ENCODE measurements at places on chromosomes 7 and 10.
A peak's percentile ranks its signal among the peaks of the same experiment; 100 is the strongest.

DNA sequence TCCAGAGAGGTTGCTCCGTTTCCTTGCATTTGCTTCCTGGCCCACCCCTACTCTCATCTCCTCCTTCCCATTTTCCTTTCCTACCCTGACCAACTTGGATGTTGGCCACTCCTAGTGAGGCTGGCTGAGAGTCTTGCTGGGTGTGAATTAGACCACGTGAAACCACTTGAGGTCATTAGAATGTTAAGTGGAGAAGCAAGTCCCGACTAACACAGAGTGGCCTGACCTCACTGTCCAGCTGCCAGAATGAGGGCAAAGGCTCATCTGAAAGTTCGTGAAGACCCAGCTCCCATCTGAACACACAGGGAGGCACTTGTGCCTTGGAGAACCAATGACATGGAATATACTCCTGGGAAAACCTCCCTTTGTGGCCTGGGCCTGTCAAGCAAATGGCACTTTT lies 80.8 kb downstream of the WDR11 start:
- no peak for DNase-seq

- no peak for DNase-seq
Measured at GRCh38 chr10:94268652-94269051, 94.1 kb downstream of the NOC3L start.

- no peak for DNase-seq
Measured at GRCh38 chr10:126087153-126087680, 190.9 kb downstream of the FANK1 start.

GRCh38 chr7:25295387-25295786 lies 67.1 kb upstream of the NPVF start:
- DNase-seq, result no peak

DNA sequence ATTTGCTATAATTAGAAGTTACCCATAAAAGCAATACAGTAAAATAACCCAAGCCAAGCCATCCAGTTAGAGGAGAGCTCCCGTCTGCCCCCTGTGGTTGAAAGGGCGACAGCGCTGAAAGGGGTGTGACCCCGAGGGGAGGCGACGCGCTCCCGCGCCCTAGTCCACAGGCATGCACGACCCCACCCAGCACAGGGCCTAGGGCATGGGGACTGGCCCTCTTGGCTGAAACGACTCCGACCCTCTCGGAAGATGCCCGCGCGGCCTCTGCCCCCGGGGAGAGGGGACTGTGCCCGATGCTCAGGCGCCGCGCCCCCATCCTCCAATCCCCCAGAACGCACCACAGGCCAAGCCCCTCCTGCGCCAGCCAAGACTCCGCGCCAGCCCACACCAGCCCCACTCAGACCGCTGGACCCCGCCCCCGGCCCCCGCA lies 64.0 kb downstream of the CSGALNACT2 start:
- peak; percentile 61 for DNase-seq

GRCh38 chr10:1130226-1130625 lies 74.0 kb downstream of the WDR37 start:
- DNase-seq, result no peak

- DNase-seq, result no peak
Measured at GRCh38 chr7:129187681-129188371, 607 bp upstream of the SMO start.

- DNase-seq, result no peak
Measured at GRCh38 chr7:46945328-46945727, 636.6 kb downstream of the TNS3 start.

DNA sequence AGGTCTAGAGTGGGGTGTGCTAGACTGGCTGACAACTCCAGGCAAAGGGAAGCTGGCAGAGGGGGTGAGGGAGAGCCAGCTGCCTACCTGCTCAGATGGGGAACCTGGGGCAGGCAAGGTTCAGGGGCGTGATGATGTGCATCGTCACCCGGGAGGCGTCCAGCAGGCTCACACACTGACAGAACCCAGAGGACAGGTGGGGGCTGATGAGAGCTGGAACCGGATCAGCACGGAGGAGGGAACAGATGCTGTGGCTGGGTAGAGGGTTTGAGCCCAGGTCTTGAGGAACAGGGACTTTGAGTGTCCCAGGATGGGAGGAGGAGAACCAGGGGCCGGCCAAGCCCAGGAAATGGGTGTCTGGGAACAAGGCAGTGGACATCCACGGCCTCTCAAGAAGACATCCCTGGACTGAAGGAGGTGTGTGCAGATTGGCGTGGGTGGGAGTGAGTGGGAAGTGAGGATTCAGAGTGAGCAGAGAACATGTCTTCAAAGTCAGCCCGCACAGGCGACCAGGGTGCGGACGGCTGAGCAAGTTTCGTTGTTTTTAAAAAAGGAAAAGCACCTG lies 3.9 kb downstream of the RASGEF1A start:
- DNase-seq, result no peak

DNA sequence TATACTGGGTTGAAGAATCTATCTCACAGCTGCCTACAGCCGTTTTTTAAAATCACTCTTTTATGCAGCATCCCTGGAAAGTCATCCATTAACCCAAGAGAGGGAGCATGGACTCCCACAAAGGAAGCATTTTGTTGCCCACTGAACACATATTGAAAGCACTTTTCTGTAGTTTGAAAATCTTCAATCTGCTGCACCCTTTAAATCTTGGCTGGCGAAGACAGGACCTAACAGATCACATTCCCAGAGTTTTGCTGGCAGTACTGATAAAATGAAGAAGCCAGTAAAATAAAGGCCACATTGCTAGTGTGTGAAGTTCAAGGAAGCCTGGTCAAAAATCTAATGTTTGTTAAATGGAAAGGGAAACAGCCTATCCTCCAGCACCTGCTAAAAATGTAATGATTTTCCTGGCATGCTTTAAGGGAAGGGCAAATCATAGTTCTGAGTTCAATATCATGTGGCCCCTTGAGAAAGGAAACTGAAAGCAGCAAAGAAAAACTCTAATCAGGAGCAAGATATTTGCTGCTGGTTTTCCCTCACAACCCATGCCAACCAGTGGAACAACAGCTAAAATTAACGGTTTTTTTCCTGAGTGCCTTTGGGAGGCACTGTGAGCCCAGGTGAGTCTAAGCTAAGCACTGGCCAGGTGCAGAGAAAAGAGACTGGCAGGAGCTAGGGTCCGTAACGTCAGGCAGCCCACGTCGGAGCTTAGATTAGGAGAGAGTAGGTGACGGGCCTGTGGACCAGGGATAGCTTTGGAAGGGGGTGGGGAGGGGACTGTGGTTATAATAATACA lies 97.9 kb upstream of the PALS2 start:
- DNase-seq, result no peak

- DNase-seq, result no peak
Measured at GRCh38 chr7:126026421-126027088, 1096.9 kb upstream of the POT1 start.

DNA sequence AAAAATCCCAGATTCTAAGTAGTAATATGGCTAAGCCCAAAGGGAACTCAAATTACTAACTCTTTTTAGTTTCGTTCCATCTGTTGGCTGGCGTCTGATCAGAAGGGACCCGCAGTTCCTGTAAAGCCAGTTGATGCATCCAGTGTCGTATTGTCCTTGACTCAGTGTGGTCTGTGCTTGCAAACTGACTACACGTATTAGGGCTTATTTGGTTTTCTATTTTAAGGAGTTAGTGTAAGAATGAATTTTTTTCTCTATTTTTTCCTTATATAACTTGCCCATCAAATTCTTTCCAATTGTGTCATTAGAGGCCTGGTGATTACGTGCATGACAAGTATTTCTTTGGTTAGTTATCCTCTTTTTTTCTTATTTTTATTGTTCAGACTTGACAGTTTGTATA lies 9.7 kb downstream of the ABCA13 start:
- no peak for DNase-seq

DNA sequence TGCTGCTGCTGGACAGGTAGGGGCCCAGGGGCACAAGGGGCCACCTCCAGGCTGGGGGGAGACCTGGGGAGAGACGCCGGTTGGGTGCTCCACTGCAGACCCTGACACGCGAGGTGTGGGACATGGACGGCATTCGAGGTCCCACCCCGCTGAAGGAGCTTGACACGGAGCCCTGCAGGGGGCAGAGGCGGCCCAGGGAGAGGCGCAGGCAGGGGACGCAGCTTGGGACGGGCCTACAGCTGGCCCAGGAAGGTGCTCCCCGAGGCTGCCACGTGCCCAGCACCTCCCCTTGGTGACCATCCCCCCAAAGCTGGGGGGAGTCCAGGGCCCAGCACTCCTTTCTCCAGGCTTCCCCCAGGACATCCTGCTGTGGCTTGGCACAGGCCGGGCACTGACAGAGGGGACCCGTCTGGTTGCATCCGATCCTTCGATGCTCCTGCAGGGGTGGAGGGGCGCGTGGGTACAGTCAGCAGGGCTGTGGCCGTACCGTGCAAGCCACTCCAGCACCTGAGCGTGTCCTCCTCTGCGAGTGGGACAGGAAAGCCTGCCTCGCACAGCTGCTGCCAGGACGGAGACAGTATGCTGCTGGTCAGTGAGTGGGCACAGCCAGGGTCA lies 174.4 kb downstream of the ELFN1 start:
- no peak for DNase-seq

- no peak for DNase-seq
Measured at GRCh38 chr7:149734791-149735075, 38.7 kb downstream of the ZNF467 start.

DNA sequence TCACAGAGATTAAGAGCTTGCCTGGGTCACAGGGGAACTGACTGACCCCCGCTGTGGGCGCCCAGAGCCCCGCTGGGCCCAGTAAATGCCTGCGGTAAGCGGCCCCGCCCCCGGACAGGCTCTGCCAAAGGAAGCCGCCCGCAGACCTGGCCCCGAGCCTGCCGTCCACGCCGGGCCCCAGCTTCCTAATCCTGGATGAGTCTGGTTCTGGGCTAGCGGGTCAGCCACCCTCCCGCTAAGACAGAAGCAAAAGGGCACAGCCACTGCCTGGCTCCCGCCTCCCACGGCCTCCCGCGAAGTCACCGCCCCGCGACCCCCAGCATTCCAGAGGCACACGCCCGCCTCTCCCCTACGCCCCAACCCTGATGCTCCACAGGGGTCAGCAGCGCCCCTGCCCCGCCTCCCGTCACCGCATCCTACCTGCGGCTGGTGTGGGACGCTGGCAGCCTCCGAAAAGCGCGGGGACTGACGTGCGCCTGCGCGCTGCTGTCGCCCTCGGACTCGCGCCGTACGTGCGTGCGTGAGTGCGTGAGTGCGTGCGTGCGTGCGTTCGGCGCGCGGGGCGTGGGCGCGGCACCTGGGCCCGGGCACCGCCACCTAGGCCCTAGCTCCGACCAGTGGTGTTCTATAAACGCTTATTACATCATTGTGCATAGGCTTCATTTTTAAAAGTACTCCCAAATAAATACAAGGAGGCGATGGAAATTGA lies at the start of gene FIGNL1:
TSS of gene FIGNL1 (minus strand) at position 470 of the 709 bp plus-strand sequence. CDS start 3,063 bp downstream, outside the sequence.
- peak; percentile 82 for DNase-seq

DNA sequence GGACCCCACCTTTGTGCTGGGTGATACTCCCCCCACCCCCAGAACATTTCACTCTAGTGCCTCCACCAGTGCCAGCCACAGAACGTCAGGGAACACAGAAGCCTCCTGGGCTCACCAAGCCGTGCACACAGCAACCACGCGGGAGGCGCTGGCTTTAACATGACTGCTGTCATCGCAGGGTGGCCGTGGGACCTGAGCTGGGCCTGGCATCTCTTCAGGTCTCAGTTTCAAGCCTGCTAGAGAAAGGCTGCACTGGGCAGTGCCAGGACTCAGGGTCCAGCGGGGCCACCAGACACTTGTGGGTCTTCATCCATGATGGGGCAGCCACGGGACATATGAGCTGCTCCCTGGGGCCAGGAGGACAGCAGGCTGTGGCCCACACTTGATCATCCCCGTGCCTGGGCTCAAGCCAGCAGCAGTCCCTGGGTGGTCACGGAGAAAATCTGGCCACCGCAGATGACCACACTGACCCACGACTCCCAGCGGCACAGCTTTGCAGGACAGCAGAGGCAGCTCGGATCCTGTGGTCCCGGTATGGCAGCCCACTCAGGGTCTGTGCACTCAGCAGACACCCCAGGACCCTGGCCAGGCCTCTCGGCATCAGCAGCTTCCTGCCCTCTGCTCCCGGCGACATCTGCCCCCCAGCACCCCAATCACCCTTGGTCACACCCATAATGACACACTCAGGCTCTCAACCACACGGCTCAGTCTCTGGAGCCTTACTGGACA lies 44.2 kb downstream of the CAMK2B start:
- no peak for DNase-seq

DNA sequence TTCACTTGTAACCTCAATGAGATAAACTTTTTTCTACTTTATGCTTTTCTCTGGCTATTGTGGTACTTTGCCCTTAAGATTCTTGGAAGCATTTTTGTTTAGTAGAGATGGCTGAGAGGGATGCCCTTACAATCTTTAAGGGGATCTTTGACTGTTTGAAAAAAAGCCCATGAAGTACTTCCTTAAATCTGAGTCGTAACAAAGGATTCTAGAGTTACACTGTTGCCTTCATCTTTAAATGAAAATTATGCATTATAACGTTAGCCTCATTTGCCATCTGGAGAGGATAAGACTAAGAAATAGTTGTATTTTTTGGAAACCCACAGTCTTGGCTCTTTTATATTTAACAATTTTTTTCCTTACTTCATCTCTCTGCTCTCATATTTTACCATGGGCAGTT lies 37.8 kb upstream of the FZD1 start:
- DNase-seq, result no peak

DNA sequence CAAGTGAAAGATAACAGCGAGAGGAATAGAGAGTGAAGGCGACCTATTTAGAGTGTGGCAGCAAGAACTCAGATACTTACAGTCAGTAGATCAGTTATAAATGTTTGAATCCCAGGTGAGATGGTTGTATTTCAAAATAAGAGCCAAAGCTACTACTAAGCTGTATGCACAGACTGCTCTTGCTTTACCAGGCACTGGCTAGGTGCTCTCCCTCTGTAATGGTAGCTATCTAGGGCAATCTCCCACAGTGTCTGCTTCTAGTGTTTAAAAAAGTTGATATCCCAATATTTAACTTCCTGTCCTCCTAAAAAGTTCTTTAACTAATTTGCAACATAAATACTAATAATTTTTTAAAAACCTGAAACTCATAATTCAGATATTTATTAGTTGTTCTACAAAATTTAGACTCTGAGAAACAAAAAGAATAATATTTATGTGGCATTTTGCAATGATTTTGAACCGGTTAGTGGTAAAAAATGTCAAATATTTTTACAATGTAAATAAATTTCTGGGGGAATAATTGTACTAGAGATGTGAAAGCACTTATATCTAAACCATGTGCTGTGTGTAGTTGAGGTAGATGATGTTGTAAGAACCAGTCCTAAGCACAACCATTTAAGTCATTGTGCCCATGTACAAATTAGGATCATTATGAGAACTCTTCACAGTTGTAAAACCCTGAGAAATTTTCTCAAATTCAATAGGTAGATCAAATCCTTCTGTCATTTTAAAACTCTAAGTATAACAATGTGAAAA lies 349.3 kb upstream of the SEMA3D start:
- no peak for DNase-seq

GRCh38 chr7:38385682-38386081 lies 112.2 kb upstream of the TARP start:
- DNase-seq, result no peak

GRCh38 chr7:116169060-116169459 lies 41.3 kb upstream of the TES start:
- DNase-seq, result peak; percentile 12

- no peak for DNase-seq
Measured at GRCh38 chr10:74977072-74977471, 134.4 kb upstream of the SAMD8 start.

- DNase-seq, result no peak
Measured at GRCh38 chr10:42882597-42882996, 100.0 kb downstream of the BMS1 start.

Data from hepatocyte (in vitro differentiated cells).